ENCODE measurements at places on chromosomes 6 and 20.
A peak's percentile ranks its signal among the peaks of the same experiment; 100 is the strongest.

GRCh38 chr6:112308476-112308875 is 38.7 kb upstream of the RFPL4B start:
- no peak for DNase-seq

DNA sequence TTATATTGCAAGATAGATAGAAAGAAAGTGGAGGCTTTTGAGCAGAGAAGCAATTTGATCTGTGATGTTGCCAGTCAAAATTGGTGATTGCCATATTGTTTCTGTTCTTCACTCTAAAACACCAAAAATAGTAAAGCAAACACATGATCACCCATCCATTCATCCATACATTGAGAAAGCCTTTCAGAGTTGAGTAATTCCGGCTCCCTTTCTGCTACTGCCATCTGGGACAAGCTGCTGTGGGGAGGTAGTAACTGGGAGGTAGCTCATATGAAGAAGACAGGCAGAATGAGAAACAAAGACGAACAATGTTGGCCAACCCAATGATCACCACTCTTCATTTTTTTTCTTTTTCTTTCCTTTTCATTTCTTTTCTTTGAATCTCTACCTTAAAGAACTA is 51.1 kb upstream of the HBS1L start:
- no peak for DNase-seq

GRCh38 chr20:9517297-9518162 is 3.1 kb downstream of the LAMP5 start:
- DNase-seq = peak; percentile 32

DNA sequence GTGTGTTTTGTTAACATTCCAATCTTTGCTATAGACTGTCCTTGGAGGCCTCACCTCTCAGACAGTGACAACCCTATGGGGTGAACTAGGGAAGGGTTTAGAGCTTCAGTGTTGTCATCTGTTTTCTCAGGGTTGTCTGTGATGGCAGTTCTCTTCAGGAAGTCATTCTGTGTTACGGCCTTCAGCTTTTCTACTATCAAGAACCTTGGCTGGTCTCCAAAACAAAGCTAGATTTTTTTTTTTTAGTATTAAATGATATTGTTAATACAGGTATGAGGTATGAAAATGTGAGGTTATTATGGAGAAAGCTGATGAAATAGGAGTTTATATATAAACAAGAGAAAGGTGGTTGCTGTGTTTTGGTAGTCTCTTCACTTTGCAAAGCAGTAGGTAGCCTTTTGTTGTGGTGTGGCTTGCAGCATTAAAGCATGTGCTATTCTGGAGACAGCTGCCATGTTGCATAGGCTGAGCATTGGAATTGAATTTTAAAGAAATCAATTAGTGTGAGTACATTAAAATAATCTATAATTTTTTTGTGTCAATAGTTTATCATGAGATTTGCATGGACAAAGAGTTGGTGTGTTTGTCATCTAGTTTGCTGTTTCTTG is 162.6 kb downstream of the CARMIL1 start:
- peak; percentile 2 for DNase-seq

DNA sequence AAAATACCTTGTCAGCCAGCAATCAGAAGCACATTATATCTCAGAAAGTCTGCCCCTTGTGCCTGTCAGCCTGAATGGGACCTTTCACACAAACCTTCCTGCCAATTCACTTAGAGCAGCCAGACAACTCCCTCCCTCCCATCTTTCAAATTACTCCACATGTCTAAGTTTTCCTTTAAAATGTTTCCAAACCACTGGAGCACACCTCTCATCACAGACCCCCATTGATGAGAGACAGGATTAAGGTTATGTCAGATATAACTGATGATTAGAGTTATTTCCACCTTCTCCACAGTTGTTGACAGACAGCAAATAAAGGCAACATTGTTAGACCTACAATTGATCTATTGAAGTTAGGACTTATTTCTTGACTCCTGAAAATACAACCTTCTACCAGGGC is 408.4 kb downstream of the PLCB1 start:
- no peak for DNase-seq

GRCh38 chr6:20115246-20115980 is 96.9 kb downstream of the MBOAT1 start:
- DNase-seq = no peak

DNA sequence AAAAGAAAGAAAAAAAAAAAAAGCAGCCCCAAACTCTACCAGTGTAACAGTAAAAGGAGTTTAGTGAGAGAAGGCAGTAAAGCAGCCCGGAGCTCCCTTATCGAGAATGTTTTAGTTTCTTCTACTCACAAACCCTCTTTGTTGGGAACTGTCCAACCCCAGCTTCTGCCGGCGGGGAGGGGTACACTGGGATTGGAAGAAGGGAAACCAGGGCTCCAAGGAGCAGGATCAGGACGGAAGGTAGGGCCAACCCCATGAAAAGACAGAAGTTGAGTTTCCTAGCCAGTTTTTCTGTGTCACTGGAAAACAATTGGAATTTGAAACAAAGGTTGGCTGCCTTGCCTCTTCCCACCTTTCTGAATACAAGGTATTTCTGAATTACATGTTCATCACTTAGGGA is 66.0 kb downstream of the KIZ start:
- DNase-seq = no peak

GRCh38 chr6:26103141-26103769 is 16.0 kb downstream of the HFE start:
- DNase-seq = no peak

GRCh38 chr6:106739387-106739786 is 110.0 kb downstream of the QRSL1 start:
- no peak for DNase-seq

DNA sequence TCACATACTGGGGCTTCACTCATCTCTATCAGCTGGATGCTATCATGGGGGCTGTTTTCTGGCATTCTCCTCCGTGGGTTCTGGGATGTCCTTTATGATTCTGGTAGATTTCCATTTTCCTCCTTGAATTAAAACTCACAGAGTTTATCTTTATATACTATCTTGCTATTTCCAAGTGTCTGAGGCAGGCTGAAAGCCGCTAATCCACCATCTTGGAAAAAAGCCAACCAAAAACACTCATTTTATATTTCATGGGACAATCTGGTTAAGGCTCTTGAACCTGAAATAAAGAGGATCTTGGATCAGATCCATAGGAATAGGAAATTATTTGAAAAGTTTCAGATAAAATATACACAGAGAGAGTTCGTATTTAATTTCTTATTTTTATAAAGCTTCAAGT is 86.0 kb downstream of the AFG1L start:
- DNase-seq = no peak

GRCh38 chr20:11556410-11556809 is 361.3 kb upstream of the BTBD3 start:
- DNase-seq = peak; percentile 42

GRCh38 chr6:28943557-28944411 is 20.0 kb upstream of the TRIM27 start:
- DNase-seq = peak; percentile 80

DNA sequence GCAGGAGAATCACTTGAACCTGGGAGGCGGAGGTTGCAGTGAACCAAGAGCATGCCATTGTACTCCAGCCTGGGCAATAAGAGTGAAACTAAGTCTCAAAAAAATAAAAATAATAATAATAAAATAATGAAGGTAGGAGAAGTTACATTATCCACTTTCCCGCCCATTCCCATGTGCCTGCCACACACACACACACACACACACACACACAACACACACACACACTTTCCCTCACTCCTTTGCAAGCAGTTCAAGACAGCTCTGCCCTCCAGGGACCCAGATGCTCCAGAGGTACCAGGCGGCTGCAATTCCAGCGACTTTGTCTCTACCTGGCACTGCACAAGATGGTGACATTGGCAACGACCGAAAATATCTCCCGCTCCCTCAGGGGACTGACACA is 224.8 kb upstream of the JARID2 start:
- no peak for DNase-seq

DNA sequence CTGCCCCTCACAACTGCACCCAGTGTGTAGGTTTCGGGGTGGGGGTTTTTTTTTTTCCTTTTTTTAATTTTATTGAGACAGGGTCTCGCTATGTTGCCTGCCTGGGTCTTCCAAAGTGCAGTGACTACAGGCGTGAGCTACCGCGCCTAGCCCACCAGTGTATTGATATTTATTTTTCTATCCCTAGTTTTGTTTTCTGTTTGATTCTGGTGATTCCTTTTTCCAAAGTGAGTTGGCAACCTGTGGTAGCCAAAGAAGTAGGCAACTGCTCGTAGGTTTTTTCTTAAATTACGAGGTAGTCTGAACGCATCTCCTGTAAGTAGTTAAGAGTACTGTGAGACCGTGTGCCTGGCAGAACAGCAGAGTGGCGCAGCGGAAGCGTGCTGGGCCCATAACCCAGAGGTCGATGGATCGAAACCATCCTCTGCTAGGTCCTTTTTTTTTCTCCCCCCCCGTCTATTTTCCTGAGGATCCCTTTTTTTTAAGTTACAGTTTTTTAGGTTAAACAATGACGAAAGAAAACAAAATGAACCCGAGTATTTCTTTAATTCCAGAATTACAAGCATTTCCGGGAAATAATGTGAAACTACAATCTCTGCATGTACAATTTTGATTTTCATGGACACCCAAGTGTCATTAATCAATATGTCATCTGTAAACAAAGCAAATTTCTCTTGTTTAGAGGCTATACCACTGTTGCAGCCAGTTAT is 78.7 kb upstream of the BTN3A2 start:
- peak; percentile 66 for DNase-seq

GRCh38 chr6:50718566-50718965 is 5.2 kb downstream of the TFAP2D start:
- no peak for DNase-seq

- no peak for DNase-seq
These were observed 14.1 kb downstream of the CDK5RAP1 start for GRCh38 chr20:33387177-33387576.

DNA sequence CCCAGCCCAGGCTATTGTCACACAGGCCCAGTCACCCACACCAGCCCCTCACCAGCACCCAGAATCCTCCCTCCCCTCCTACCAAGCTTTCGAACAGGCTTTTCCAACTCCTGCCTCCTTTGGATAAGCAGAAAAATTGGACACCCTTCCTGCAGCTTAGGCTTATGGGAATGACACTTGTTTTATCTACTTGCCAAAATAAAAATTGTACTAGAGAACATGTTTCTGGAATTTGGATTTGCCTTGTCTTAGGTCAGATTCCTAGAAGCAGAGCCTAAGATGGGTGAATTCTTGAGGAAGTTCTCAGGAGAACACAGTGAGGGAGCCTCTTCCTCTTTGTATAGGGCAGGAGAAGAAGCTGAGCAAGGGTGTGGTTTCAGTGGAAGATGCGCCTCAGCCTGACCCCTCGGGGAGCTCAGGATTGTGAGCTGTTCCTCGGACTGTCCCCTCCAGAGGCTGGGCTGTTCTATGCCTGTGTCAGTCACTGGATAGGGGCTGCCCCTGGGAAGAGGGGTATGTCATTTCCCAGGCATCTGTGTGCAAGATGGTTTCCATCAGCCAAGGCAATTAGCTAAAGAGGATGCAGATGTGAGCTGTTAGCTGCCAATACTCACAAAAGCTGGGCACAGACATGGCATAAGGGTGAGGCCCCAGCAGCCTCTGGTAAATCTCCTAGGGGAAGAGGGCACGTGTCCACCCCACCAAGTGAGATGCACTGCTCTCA is 33.9 kb downstream of the ITPR3 start:
- no peak for DNase-seq

DNA sequence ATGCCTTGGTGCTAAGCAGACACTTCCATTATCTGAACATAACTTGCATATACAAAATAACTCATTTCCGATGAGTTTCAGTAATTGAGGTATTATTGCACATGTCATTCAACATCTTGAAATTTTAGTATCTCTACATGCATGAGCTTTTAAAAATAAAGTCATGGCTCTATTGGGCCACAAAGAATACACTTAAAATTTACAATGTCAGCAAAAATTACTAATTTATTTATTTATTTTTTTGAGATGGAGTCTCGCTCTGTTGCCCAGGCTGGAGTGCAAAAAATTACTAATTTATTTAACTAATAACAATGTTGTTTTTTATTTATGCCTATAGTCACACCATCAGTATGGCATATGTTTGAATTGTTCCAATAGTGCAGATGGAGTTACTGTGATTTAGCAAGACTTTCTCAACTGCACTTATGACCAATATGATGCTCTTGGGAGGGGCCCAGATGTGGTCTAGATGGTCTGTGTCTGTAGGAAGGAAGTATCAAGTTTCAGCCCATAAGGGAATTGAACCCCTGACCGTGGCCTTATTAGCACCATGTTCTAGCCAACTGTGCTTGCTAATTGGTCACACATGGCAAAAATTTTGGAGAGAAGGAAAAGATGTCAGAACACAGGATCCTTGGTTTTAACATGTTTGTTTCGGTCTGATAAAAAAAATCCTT is 370.7 kb upstream of the TSHZ2 start:
- DNase-seq = no peak

GRCh38 chr20:10328897-10329255 is 105.1 kb downstream of the MKKS start:
- DNase-seq = no peak

DNA sequence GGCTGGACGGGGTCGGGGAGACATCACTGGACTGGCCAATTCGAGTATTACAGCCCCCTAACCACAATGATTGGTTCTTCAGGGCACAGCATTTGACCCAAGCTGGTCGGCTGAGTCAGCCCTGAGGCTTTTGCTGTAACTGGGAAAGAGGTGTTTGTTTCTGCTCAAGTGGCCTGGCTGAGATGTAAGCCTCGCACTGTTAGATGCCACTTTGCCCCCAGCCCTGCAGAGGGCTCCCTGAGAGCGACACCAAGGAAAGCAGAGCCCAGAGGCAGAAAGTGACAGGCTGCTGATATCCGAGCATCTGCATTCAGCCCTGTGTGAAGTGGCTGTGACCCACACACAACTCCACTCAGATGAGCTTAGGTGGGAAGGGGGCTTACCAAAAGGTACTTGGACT is 19.4 kb downstream of the ERGIC3 start:
- DNase-seq = peak; percentile 73

GRCh38 chr6:72856801-72857200 is 234.9 kb downstream of the KCNQ5 start:
- DNase-seq = no peak

GRCh38 chr6:47064274-47064673 is 22.1 kb upstream of the ADGRF1 start:
- no peak for DNase-seq

GRCh38 chr6:25946631-25947030 is 16.0 kb upstream of the TRIM38 start:
- DNase-seq = no peak

GRCh38 chr6:106782536-106783285 is 153.3 kb downstream of the QRSL1 start:
- no peak for DNase-seq

DNA sequence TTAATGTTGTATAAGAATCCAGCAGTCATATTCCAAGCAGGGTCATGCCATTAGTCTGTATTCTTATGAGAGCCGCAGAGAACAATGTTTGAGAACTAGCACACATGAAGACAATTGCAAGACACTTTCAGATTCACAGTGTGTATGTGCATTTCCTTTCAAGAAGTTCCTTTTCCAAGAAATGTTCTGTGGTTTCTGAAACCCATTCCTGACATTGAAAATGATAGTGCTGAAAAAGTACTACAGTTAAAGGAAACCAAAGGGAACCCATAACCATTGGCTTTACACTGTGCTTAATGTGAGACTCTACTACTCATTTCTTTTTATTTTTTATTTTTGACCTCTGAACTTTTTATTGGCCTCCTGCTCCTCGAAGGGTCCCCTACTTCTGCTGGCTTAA is 4.2 kb upstream of the CALHM6 start:
- DNase-seq = no peak

GRCh38 chr6:157574851-157575424 is 193.9 kb downstream of the ZDHHC14 start:
- DNase-seq = no peak

Measured in NCI-H1105 treated with DMSO at 0.1 percent for 48 hours (cell line).